ENCODE measurements at places on chromosomes 12 and 14.

- DNase-seq = peak; percentile 16
Measured at GRCh38 chr12:1660304-1661187, 30.3 kb upstream of the ADIPOR2 start.

GRCh38 chr14:64421166-64421565 is 33.0 kb downstream of the MTHFD1 start:
- no peak for DNase-seq

GRCh38 chr14:104968153-104968527 is 10.0 kb downstream of the AHNAK2 start:
- no peak for DNase-seq

- DNase-seq = no peak
Measured at GRCh38 chr14:103056322-103057027, 874 bp downstream of the CDC42BPB start.

GRCh38 chr12:34403706-34404376 is 381.5 kb downstream of the ALG10 start:
- no peak for DNase-seq

GRCh38 chr12:65045269-65045668 is 75.8 kb downstream of the WIF1 start:
- DNase-seq = no peak

GRCh38 chr12:132491138-132491663 is 1.2 kb downstream of the FBRSL1 start:
- no peak for DNase-seq

GRCh38 chr12:10636611-10637010 is 23.2 kb upstream of the MAGOHB start:
- no peak for DNase-seq

DNA sequence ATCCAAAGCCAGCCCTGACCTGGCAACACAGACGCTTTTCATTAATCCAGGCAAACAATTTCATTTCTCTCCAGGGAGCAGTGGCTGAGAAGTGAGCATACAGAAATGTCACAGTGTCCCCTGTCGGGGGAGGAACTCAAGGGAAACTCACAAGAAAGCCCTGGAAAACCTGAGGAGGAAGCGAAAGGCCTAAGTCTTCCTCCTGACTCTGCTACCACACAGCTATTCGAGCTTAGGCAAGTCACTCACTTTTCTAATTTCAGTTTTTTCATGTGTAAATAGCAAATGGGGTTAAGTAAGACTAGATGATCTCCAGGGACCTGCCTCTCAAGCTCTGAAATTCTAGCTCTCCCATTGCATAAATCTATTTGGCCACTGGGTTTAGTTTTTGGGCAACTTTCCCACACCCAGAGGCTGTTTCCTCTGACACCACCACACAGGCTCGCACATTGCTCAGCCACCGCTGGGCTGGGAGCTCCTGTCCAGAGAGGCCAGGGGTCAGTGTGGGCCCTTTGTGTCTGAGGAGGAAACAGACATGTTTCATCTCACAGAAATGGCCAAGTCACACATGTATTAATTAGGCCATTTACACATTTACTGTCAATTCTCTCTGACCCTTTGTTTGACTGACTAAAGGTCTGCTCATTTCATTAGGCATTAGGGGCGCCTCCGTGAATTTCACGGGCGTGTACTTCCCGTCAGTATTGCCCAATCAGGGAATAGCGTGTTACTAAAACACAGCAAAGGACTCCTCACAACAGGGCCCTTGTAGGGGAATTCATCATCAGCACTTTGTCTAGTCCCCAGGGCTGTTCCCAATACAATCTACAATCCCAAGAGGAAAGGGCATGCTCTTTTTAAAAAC is 9.8 kb upstream of the PNMA1 start:
- no peak for DNase-seq

GRCh38 chr12:44574586-44574985 is 301.5 kb downstream of the NELL2 start:
- no peak for DNase-seq

- no peak for DNase-seq
Measured at GRCh38 chr14:50225067-50225973, 6.1 kb downstream of the SOS2 start.

- peak; percentile 91 for DNase-seq
Measured at GRCh38 chr14:100645196-100645981, 58.2 kb upstream of the BEGAIN start.
